ENCODE measurements at places on chromosomes 1 and 21.

DNA sequence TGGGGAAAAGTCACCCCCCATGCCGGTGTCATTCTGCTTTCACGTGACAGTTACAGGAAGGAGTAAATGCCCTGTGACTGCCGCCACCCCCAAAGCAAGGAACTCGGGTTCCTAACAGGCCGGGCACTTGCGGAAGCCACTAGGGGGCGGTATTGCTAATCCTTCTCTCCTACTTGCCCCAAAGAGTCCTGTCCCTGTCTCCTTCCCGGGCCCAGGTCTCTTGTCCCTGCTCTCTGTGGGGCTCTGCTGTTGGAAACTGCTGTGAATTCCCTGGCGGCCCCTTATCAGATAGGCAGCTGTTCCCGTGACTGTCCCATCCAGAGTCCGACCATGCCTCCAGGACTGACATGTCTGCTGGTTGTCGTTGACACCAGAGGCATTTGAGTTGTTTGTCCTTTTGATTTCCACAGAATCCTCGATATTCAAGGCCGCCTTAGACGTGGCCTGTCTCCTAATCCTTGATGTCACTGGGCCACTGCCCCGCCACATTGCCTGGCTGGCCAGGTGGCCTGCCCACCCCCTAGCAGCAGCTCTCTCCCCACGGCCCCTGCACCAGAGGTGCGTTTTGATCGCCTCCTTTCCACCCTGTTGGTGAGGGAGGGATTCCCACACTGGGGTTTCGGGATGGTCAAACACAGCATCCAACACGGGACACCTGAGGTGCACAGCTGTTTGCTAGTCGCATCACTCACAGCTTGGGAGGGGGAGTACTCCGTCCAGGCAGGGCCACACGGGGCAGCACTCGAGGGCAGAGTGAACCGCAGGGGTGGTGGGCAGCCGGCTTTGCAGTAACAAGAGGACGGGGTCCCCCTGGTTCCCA, 37.3 kb downstream of the CHAF1B start:
- DNase-seq = no peak

DNA sequence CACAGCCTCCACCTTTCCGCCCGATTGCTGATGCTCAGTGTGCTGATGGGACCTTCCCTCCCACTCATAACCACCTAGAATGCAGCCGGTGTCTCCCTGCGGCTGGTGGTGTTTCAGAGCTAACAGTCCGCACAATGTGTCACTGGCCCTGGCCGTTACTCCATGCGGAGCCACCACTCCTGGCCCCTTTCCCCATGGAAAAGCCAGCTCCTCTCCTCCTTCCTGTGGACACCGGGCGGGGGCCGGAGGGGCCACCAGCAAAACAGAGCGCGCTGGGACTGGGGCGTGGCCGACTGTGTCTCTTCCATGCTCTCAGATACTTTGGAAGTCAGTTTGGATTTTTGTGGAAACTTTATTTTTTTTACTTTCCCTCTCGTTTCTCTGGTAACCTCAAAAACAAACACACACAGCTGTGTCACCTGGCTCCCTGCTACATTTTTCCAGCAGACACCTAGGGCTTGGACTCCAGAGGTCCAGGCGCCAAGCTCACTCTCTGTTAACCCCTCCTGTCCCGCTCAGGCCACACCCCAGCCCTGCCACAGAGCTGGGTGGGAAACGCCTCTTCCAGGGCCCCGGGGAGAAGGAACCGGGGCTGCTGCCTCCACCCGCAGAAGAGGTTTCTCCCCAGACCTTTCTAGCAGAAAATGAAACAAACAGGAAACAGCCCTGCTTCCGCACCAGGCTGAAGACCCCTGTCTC, 32.5 kb upstream of the COL6A2 start:
- no peak for DNase-seq

- DNase-seq = no peak
Measured at GRCh38 chr1:205917466-205918238, 25.6 kb downstream of the SLC26A9 start.

DNA sequence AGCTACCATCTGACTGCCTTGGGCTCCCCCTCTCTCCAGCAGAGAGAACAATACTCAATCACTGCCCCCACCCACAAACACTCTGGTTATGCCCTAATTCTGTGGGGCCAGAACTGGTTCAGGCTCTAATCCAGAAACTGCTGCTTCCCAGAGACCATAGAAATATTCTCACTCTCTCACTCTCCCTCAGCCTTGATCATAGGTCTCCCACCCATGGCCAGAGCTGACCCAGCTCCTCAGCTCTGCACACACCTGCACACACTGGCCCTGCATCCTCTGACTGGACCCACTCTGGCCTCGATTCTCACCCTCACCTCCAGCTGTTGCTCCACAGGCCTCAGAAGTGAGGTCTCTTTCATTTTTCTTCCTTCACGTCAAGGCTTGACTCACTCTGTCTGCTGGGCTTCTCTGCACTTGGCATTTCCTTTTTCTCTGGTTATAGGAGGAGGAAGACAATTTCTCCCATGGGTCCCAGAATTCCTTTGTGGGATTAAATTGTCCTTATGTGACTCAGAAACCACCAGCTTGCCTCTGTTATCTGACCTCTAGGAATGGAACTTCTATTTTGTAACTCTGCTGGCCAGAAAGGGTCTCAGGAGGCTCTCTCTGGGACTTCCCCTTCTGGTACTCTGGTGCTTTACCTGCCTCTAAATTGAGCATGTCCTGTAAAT, 15.6 kb upstream of the ZMYM6 start:
- no peak for DNase-seq

DNA sequence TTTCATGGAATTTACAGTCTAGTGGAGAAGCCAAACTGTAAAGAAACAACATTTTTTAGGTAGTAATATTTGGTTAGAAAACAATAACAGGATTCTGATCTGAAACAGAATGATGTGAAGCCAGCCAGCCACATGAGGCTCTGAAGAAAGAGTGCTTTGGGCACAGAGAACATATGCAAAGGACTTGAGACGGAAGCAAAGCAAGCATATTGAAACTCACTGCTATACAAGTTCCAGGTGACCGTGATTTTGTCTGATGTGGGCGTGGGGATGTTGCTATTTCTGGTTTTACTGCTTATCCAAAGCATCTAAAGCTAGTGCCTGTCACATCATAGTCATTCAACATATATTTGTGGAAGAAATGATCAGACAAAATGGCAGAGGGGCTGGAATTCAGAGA, 14.7 kb downstream of the CRP start:
- DNase-seq = no peak

DNA sequence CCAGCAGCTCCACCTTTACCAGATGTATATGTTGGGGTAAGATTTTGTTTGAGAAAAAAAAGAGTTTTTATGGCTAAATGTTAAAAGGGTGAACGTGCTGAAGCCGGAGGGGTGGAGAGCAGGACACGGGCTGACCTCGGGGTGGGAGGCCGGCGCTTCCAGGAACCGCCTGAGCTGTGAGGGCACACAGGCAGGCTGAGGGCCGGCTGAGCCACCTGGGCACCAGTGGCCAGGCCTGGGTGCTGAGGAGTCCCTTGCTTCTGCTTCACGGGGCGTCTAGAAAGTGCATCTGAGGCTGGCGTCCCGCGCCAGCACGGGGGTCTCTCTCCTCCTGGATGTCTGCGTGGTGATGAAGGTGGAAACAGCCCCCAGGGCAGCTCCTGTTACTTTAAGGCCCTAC, 33.6 kb upstream of the ADARB1 start:
- no peak for DNase-seq

- no peak for DNase-seq
Measured at GRCh38 chr1:21887796-21888195, 49.3 kb downstream of the HSPG2 start.

- no peak for DNase-seq
Measured at GRCh38 chr1:169925505-169926482, 32.1 kb upstream of the SCYL3 start.

GRCh38 chr1:231951374-231951773, 324.8 kb downstream of the DISC1 start:
- no peak for DNase-seq

GRCh38 chr1:226871636-226872327, 1.4 kb downstream of the PSEN2 start:
- no peak for DNase-seq

DNA sequence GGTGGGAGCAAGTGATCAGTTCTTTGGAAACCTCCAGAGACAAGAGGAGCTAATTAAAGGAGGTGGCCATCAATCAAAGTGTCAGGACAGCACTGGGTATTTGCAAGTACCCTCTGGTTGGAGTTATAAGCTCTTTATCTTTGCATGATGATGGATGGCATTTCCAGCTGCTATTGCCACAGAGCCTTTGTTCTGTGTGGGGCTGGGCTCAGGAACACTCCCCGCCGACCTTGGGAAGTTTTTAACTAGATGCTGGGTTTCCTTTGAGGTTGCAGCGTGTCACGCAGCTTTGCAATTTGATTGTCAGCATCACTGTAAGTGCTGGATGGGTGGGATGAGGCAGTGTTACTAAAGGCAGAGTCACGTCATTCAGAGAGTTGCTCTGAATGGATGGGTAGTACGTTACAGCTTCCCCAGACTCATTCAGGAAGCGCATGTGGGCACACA, 68.9 kb downstream of the CNIH3 start:
- no peak for DNase-seq

DNA sequence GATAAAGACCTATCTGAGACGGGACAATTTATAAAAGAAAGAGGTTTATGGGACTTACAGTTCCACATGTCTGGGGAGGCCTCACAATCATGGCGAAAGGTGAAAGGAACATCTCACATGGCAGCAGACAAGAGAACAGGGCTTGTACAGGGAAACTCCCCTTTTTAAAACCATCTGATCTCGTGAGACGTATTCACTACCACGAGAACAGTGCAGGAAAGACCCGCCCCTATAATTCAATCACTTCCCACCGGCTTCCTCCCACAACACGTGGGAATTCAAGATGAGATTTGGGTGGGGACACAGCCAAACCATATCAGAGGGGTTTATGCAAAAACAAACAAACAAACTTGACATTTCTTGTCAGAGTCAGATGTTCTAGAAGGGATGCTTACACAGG, 89.7 kb downstream of the PLPP3 start:
- DNase-seq = no peak

- DNase-seq = no peak
Measured at GRCh38 chr1:3329640-3330281, 124.7 kb upstream of the ARHGEF16 start.

- DNase-seq = no peak
Measured at GRCh38 chr1:17565461-17566252, 26.2 kb downstream of the ARHGEF10L start.

GRCh38 chr21:37153196-37153934, 80.3 kb downstream of the TTC3 start:
- DNase-seq = no peak

- DNase-seq = no peak
Measured at GRCh38 chr1:192066202-192066601, 92.1 kb upstream of the RGS18 start.

DNA sequence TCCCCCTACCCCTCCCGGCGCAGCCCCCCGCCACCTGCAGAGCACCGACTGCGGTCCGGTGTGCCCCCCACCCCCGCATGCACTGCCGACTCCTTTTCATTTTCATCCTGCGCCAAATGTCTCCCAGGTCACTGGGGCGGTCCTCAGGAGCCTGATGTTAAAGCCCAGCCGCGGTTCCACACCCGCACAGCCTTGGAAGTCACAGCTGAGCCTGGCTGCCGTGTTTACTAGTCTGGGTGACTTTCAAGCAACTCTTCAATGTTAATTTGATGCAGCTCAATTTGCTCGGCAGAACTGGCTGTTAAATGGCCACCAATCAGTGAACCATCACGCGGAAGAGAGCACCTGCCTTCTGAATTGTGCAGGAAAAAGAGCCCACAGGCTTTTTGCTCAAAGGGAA, 27.2 kb downstream of the THAP3 start:
- no peak for DNase-seq

- DNase-seq = no peak
Measured at GRCh38 chr1:165837838-165838364, 10.5 kb downstream of the UCK2 start.

DNA sequence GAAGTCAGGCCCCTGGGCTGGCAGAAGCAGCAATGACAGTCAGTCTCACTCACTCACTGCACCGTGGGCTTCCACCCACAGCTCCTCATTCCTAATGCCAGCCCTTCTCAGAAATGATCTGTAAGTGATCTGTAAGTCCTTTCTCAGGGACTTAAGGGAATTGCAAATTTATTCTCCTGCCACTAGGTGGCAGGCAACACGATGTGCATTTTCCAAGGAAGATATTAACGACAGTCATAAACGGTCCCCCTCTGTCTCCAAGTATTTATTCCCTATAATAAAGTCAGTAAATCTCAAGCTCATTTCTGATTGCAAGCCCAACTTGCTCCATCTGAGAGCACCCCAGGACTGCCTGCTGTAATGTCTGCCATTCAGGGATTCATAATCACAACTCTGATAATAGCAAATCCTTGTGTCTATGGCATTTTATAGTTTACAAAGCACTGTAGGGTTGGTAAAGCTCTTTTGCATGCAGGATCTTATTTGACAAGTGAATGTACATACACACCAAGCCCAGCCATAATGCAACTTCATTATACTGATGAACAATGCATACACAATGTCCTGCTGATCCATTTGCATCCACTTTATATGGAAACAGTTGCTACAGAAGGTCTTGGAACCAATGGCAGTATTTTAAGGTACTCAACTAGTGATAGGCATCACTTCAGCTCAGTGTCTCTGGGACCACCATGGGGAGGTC, 380.5 kb upstream of the CAMK1G start:
- DNase-seq = no peak

- no peak for DNase-seq
Measured at GRCh38 chr1:201705389-201705788, 123.6 kb upstream of the IPO9 start.

- DNase-seq = no peak
Measured at GRCh38 chr1:150995896-150996295, 10.8 kb downstream of the MINDY1 start.

GRCh38 chr1:173295995-173296394, 88.9 kb upstream of the TNFSF4 start:
- no peak for DNase-seq

DNA sequence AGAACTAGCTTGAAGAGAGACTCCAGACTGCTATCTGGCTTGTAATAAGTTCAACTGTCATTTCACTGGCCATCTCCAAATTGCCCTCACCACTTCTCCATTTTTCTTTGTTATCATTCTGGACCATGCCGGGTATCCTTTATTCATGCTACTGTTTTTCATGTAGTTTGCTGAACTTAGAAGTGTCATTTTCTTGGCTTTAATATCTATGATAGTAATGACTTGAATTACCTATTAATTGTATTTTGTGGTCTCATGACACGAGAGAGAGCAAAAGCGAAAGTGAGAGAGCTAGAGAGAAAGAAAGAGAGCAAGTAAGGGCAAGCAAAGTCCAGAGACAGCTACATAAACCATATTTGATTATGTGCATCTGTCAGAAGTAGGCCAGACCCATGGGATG, 184.9 kb upstream of the ATP1B1 start:
- DNase-seq = no peak

GRCh38 chr1:36709869-36710481, 227.3 kb upstream of the CSF3R start:
- no peak for DNase-seq
